ENCODE measurements at places on chromosomes 4 and X.

GRCh38 chrX:97628326-97628725 is 744.6 kb downstream of the RPA4 start:
- no peak for DNase-seq

DNA sequence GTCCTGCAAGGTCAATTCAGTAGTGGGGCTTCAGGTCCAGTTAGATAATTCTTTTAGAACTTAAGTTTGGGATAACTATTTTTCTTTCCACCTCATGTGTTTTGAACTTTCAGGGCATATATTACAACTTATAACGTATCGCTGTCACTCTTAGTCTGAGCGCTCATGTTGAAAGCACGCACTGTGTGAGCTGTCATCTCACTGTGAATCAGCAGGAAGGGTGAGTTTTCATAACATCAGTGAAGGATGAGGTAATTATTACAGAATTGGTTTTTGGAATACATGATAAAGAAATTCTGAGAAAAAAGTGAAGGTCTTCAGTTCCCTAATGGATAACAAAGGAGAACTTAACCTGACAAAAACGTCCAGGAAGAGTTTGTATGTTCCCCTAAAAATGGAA is 45.1 kb upstream of the SLC4A4 start:
- no peak for DNase-seq

DNA sequence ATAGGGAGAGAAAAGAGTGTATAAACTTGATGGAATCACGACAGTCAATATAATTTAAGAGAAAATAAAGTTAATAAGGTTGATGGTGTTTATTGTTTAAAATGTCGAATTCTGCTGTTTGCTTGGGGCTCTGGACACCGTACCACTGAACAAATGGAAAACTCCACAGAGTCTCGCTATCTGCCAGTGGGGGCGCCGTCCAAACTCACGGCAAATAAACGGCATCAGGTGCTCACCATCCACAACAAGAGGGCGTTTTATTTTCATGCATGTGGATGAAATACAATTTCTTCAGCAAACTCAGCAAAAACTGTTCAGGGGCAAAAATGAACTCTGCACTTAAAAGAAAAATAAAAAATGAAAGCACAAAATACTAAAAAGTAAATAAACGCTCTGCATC is 46.6 kb upstream of the FAM47C start:
- no peak for DNase-seq

DNA sequence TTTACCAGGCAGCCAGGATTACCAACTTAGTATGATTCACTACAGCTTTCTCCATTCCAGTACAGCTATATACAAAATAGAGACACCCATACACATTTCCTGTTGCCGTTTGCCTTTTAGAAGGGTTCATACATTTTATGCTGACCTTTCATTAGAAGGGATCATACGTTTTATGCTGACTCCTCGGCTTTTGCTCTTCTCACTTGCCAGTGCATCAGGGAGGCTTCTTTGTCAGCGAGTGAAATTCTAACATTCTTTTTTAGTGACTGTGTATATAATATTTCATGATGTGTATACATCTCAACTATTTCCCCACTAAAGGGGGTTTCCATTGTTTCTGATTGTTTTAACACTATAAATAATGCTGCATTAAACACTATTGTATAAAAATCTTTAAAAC is 552.6 kb downstream of the TRIML1 start:
- no peak for DNase-seq

GRCh38 chrX:69163936-69164741 is 1.1 kb downstream of the PJA1 start:
- DNase-seq, result peak; percentile 57

GRCh38 chr4:156763511-156763910 is 208.1 kb downstream of the PDGFC start:
- DNase-seq, result no peak

- DNase-seq, result no peak
These were observed 51.6 kb upstream of the HTR2C start for GRCh38 chrX:114532111-114532805.

GRCh38 chrX:24110069-24110468 is 39.5 kb upstream of the ZFX start:
- no peak for DNase-seq

- no peak for DNase-seq
These were observed 32.0 kb downstream of the ATXN3L start for GRCh38 chrX:13287816-13288215.

DNA sequence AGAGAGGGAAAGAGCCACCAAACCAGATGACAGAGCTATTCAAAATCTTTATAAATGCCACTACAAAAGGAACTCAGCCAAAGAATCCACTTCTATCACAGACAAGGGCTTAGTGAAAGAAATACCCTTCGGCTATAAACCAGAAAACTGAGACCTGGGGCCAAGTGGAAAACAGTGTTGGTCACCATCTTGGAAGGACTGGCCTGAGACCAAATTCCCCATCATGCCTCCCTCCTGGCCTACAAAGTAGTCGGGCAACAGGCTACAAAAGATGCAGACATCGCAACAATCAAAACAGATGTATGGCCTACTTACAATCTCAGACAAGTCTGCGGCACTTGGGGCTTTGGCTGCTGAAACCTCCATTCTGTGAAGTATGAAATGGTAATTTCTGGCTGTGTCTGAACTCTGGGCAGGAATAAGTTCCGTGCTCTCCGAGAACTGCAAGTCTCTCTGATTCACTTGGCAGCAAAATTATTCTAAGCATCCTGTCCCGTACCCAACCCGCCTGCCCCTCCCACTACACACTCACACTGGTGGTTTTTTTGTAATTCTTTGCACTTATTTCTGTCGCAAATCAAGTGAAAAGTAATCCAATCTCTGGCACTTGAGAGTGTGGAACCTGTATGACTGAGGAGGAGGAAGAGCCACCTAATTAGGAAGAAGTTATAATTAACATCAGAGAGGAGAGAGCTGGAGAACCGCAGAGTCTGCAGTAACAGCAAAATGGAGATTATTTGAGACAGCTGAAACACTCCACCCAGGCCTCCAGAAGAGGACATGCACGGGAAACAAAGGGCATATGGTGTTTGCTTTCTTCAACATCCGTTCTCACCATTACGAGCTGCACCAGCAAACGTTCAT is 87.8 kb downstream of the SH3KBP1 start:
- peak; percentile 70 for DNase-seq

DNA sequence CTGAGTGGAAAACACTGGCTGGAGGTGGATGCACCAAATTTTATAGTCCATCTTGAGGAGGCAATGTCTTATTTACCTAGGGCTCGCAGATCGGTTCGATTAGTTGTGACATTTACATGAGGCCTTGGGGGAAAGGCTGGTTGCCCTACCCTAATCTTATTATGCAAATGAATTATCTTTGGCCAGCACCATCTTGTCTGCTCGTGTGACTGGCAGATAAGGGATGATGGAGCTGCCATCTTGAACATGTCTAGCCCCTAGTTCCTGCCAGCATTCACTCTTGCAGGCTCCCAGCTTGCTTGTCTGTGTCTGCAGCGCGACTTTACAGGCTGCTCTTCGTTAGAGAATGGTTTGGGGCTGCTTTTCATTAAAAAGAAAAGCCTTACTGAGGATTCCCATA is 61.9 kb downstream of the SEC24B start:
- no peak for DNase-seq

DNA sequence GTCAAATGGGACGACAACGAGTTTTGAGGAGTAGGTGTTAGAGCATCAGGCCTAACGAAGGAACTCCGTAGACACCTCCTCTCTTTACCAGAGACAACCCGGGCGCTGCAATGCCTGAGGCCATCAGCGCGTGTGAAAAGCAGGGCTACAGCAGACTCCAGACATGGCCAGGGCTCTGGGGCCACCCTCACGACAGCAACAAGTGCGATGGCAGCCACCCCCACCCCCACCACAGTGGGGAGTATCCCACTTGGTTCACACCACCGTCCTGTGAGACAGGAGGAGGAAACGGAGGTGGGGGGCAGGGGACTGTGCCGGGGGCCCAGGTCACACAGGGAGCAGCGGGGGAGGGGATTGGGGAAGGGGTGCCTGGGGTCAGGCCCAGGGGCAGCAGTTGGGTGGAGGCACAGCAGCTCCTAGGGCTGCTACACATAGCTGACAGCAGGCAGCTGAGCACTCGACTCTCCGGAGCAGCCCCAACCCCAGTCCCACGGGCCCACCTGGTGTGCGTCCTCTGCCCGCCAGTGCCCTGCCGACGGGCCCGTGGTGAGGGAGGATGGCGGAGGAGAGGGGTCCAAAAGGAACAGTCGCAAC is 8.5 kb downstream of the LRPAP1 start:
- no peak for DNase-seq

GRCh38 chrX:120749141-120749846 is 119.4 kb upstream of the C1GALT1C1 start:
- peak; percentile 59 for DNase-seq

- no peak for DNase-seq
These were observed 70.5 kb downstream of the RELL1 start for GRCh38 chr4:37615720-37616063.

DNA sequence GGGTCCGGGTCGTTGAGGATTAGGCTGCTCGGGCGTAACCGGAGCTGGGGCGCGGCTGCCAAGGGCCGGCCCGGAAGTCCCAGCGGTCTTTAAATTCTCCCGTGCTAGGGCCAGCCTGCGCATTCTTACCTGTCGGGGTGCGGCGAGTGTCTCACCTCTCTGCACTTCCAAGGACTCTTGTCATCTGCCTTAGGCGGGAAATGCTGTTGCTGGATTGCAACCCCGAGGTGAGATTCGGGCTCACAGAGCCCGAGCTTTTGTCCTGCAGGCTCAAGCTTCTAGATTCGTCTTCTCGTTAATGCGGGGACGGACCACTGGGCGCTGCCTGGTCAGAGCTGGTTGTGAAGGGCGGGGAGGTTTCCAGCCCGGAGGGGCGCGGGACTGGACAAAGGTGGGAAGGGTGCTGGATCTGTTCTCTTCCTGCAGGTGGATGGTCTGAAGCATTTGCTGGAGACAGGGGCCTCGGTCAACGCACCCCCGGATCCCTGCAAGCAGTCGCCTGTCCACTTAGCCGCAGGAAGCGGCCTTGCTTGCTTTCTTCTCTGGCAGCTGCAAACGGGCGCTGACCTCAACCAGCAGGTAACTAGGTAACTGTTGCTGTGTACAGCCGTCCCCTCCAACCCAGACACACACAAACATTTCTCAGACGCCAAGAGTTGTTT is at the start of gene ANKRD37:
Gene ANKRD37 (plus strand): TSS at position 118 of the 662 bp plus-strand sequence. CDS start 83 bp downstream, at position 201.
- no peak for DNase-seq

DNA sequence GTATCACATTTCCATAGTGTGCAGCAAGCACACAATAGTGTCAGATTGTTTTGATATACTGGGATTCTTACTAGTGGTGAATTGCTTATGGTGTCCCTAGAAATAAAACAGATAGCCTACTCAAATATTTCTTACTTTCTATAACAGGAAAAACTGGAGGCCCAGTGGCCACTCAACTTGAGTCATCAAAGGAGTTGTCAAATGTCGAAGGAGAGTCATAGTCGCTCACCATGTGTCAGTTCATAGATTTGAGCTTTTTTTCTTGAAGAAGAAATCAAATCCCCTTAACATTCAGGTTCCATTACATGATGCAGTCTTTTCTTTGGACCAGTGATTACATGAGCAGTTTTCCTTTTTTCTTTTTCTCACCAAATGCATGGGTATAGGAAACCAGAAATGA is 1271.0 kb downstream of the RAPGEF2 start:
- DNase-seq, result no peak

- DNase-seq, result no peak
These were observed 201.4 kb downstream of the SPOCK3 start for GRCh38 chr4:167032871-167033270.

- peak; percentile 64 for DNase-seq
These were observed 170.7 kb downstream of the SLIT2 start for GRCh38 chr4:20422398-20422797.

DNA sequence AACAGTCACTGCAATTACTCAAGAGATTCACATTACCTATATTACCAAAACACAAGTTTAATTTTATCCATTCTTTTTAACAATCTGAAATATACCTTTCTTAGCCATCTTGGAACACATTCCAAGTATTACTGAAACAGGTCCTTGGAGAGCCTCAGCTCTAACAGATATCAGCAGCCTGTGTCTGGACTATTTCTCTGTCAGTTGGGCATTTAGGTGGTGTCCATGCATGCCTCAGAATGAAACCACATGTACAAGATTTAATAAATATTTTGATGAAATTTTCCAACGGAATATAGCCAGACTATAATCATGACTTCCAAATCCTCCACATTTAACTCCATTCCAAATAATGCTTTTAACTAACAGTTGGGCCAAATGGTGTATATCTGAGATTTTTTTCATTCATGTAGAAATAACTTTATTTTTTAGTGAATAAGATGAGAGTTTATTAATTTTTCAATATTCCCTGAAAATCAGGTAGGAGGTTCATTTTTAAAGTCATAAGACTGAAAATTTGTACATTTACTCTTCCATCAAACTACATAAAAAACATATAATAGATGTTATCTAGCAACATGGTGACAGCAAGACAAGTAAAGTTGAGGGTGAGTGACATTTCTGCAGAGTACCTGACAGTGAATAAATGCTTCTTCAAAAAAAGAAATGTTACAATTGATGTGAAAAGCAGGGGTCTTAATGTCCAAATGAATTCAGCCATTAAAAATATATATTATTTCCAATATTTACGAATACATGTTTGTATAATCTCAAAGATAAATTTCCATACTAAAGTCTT is 174.2 kb downstream of the DCHS2 start:
- no peak for DNase-seq

- DNase-seq, result no peak
These were observed 416.6 kb upstream of the ARX start for GRCh38 chrX:25432396-25432795.

- DNase-seq, result no peak
These were observed 57.5 kb upstream of the C1QTNF7 start for GRCh38 chr4:15370296-15370695.

DNA sequence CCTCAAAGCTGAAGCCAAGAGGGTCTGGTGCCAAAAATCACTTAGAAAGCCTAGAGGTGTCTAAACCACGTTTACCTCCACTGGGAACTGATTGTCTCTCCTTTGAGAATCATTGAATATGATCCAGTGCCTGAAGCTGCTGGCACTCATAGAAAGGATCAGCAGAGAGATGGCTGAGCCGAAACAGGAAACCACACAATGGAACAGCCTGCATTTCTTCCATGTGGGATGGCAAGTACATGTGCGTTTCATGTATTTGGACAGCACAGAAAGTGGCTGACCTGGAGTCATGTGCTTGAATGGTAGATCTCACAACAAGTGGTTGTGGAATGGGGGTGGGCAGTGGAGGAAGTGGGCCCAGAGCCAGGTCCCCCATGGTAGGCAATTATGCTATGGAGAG is 533.7 kb downstream of the INPP4B start:
- DNase-seq, result no peak

DNA sequence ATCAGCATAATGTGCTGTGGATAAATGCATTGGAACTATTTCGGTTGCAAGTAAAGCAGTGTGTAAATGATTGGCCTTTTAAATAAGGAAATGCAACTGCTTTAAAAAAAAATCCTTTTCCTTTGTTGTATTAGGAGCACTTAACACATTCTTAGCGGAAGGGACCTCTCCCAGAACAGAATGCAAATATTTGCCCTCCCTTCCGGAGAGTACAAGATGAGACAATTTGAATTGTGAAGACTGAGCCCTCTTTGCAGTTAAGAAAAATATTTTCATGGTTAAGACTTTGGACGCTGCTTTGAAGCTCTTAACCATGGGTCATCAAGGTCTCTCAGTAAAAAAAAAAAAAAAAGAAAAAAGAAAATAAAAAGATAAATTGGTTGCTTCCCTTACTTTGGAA is 9.5 kb upstream of the NOX1 start:
- peak; percentile 35 for DNase-seq
